ENCODE measurements at places on chromosomes 11 and 22. TPM values are rescaled to one million over a fixed set of nuclear protein-coding genes. Genes with fewer than 3 reads are reported as not detected.

Gene TMA7B
- not detected for polyA plus RNA-seq

Gene OR8B8
- polyA plus RNA-seq, result not detected

Gene CCDC34
- 4.8 TPM for polyA plus RNA-seq

Gene AQP11
- polyA plus RNA-seq, result 0.99 TPM

Gene P2RX6
- 0.57 TPM for polyA plus RNA-seq

Gene MMP27
- not detected for polyA plus RNA-seq

Gene DENND6B
- 20.9 TPM for polyA plus RNA-seq

Gene EPS8L2
- 286 TPM for polyA plus RNA-seq

Measured in pancreas (tissue), 10 donors.